Kidney capillary endothelial cell (primary cell): ENCODE measurements at places on chromosomes 6 and 20.

DNA sequence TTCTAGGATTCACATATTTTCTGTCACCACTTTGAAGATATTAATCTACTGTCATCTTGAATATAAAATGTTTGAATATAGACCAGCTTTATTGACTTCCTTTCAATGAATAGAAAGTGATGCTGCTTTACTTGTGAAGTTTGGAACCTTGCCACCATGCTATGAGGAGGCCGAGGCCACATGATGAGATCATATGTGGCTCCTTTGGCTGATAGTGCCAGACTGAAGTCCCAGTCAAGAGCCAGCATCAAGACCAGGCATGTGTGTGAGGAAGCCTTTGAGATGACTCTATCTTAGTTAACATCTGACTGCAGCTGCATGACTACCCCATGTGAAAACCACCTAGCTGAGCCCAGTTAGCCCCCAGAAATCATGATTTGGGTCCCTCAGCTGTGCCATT is 169.5 kb downstream of the OTOR start:
- DNase-seq, result no peak

- DNase-seq, result no peak
Observed at GRCh38 chr6:145151624-145152023, 583.7 kb downstream of the EPM2A start.

GRCh38 chr20:18058661-18059467 is 1.1 kb upstream of the OVOL2 start:
- peak; percentile 6 for DNase-seq

DNA sequence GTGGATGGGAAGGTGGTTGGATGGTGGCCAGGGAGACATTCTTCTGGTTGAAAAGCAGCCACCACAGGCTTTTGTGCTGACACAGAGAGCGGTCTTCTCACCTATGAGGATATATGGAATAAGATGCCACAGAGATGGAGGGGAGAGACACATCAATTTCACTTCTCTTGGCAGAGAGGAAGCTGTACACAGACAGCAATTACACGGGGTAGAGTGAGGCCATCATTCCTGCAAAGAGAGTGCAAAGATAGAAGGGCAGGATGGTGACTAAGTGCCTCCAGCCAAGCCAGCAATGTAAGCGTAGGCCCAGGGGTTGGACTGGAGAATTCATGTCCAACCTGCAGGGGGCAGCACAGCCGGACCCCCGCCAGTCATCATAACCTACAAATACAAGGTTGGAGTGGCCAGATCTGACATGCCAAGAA is 56.4 kb downstream of the NRN1 start:
- DNase-seq, result peak; percentile 62

DNA sequence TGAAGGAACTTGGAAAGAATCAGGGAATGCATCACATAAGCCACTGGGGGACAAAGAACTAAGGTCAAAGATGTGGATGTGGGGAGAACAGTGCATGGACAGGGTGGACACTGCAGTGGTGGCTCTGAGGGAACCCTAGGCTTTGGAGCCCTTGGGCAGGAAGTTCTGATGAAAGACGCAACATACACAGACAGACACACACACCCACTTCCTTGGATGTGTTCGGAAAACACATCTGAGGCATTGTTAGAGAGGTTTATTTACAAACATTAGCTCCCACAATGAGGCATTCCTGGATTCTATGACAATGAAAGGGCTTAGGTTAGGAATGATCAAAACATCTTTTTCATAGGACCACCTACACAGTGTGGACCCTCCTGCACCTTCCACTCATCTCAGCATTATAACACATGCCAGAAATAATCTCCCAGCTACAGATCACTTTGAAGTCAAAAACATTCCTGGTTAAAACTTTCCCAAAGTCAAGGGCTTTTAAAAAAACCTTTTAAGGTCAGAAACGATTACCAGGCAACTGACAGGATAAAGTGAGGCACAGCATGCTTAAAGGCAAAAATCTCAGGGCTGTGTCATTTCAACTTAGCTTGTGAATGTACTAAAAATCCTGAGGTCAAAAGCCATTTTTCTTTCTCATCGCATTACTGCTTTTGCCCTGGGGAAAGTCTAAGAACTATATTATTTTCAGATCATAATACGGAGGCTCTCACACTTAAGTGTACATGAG is 6.4 kb upstream of the METTL24 start:
- no peak for DNase-seq

DNA sequence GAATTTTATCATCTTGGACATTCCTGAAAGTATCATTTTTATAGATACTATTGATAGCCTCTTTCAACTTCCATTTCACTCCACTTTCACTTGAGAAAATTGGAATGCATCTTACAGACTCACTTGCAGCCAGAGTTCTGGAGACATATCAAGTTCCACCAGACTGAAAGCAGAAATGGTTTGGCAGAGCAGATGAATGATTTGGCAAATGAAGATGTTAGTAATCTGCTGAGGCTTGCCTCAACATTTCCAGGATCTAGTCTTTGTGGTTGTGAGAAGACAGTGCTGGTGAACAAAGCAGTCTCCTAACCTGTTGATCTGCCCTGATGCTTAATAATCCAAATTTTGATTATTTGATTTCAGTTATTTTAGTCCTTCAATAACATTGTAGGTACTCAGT is 202.6 kb downstream of the TRDN start:
- DNase-seq, result no peak

- DNase-seq, result no peak
Observed at GRCh38 chr20:39752262-39752876, 790.2 kb downstream of the DHX35 start.

GRCh38 chr6:157982563-157983405 is 1.1 kb downstream of the SYNJ2 start:
- DNase-seq, result no peak

- no peak for DNase-seq
Observed at GRCh38 chr20:17936286-17936760, 32.3 kb downstream of the SNX5 start.

DNA sequence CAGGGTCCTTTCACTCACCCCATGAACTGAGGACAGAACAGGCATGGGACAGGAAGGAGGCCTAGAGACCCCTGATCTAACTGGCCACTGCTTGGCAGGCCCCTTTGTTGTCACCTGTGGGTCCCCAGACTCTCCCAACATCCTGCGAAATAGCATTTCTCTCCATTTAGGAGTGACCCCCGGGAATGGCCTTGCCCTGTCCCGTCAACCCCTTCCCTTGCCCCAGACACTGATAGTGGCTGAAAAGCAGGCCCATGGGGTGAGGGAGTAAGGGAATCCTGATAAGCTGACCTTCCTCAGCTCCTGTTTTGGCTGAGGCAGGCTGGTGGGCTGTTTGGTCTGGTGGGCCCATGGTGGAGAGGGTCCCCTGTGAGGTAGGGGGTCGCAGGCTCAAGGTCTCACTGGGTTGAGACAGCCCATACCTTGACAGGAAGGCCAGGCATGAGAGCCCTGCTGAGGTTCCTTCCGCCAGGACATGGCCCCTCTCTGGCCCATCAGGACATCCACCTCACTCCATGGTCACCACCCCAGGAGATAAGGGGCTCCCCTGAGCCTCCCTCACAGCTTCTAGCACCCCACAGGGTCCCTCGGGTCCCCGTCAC is 139.3 kb downstream of the MRPL14 start:
- DNase-seq, result no peak

GRCh38 chr6:82875573-82876185 is 190.0 kb downstream of the UBE3D start:
- DNase-seq, result peak; percentile 81

DNA sequence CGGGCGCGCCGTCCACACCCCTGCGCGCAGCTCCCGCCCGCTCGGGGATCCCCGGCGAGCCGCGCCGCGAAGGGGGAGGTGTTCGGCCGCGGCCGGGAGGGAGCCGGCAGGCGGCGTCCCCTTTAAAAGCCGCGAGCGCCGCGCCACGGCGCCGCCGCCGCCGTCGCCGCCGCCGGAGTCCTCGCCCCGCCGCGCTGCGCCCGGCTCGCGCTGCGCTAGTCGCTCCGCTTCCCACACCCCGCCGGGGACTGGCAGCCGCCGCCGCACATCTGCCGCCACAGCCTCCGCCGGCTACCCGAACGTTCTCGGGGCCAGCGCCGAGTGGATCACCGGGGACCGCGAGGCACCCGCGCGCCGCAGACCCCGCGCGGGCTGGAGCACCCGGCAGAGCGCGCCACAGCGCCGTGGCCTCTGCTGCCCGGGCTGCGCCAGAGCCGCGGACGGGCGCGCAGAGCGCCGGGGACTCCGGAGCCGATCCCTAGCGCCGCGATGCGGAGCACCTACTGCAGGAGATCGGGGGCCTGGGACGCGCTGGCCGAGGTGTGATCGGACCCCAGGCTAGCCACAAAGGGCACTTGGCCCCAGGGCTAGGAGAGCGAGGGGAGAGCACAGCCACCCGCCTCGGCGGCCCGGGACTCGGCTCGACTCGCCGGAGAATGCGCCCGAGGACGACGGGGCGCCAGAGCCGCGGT is at the start of gene BMP2:
Gene BMP2 (plus strand): TSS at position 151 of the 692 bp plus-strand sequence. CDS start 2,441 bp downstream, outside the sequence.
- peak; percentile 67 for DNase-seq

- DNase-seq, result no peak
Observed at GRCh38 chr20:10719740-10720385, 46.1 kb upstream of the JAG1 start.

GRCh38 chr20:13458860-13459451 is 179.8 kb downstream of the TASP1 start:
- DNase-seq, result peak; percentile 19
